ENCODE measurements at places on chromosomes 7 and 10. TPM values are rescaled to one million over a fixed set of nuclear protein-coding genes. Genes with fewer than 3 reads are reported as not detected.

The ZNF467 gene
- total RNA-seq = 1.1 TPM

The HOXA3 gene
- 6.9 TPM for total RNA-seq

The PSD gene
- 0.20 TPM for total RNA-seq

The MSMB gene
- total RNA-seq = not detected

The SLC39A12 gene
- not detected for total RNA-seq

The ASCC1 gene
- total RNA-seq = 32.4 TPM

The VENTX gene
- total RNA-seq = not detected

The APBB1IP gene
- 6.2 TPM for total RNA-seq

The DOCK1 gene
- total RNA-seq = 25.5 TPM

The FRMPD2 gene
- not detected for total RNA-seq

The AKR1D1 gene
- total RNA-seq = not detected

The BTBD16 gene
- 0.57 TPM for total RNA-seq

The ZNF365 gene
- 0.98 TPM for total RNA-seq

The CABCOCO1 gene
- total RNA-seq = 0.19 TPM

The ZNF138 gene
- total RNA-seq = 2.6 TPM

The TET1 gene
- 0.59 TPM for total RNA-seq

The ATRNL1 gene
- 0.21 TPM for total RNA-seq

The UPK3B gene
- total RNA-seq = 17.2 TPM

The GLI3 gene
- 0.24 TPM for total RNA-seq

The SPDYE8 gene
- total RNA-seq = not detected

The HOGA1 gene
- 1.8 TPM for total RNA-seq

Data from A549 treated with Mapracorat at 1 μM for 4 hours (cell line).